ENCODE measurements at places on chromosomes 11 and 22.

- peak overlapping the region; percentile 96 for H3K27ac ChIP-seq
- no peaks in the 10 kb centered on the region for H3K27me3 ChIP-seq
- peaks cover 48% of the 10 kb centered on the region for H3K4me1 ChIP-seq
- H3K4me3 ChIP-seq = peak overlapping the region; percentile 82
Measured at GRCh38 chr22:19942157-19943081, 801 bp upstream of the TXNRD2 start.

DNA sequence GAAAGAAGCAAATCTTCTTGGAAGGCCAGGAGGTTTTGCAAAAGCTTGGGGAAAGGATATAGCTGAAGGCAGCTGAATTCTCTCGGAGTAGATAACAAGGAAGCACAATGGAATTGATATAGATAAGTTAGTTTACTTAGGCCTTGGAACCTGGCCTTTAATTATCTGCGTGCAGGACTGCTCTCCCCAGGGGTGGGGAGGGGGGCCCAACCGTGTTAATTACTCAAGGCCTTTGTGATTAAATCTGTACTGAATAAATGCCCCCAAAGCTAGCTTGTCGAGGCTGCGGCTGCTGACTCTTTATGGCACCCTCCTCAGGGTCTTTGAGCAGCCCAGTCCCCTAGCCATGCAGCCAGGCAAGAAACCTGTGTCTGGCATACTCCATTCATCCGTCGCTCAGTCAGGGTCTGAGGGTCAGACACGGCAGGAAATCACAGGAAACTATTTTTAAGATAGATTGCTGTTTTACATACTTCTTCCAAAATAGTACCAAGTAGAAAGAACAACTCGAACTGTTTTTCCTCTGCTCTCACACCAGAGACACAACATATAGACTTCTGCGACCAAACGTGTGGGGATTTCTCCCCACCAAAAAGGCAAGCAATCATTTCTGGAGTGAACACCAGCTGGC, 36.5 kb downstream of the MS4A2 start:
- H3K4me1 ChIP-seq = no peaks in the 10 kb centered on the region
- no peaks in the 10 kb centered on the region for H3K36me3 ChIP-seq
- DNase-seq = no peak
- H3K27me3 ChIP-seq = no peaks in the 10 kb centered on the region

- no peaks in the 10 kb centered on the region for H3K36me3 ChIP-seq
- no peak for DNase-seq
Measured at GRCh38 chr22:37880668-37881440, 25.2 kb upstream of the MICALL1 start.

GRCh38 chr11:120708511-120709183, 197.1 kb downstream of the GRIK4 start:
- no peak overlapping the region for H3K27ac ChIP-seq
- H3K4me3 ChIP-seq = no peak overlapping the region

DNA sequence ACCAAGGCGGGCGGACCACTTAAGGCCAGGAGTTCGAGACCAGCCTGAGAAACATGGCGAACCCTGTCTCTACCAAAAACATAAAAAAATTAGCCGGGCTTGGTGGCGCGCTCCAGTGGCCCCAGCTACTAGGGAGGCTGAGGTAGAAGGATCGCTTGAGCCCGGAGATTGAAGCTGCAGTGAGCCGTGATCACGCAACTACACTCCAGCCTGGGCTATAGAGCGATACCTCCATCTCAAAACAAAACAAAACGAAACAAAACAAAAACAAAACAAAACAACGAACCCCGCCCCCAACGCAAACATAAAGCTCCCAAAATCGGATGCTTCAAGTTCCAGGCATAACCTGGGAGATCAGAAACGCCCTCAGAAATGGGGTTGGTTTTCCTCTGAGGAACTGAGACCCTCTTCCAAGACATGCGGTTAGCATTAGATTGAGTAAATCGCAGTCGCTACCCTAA, 564 bp downstream of the LRRC51 start:
- H3K27ac ChIP-seq = peak overlapping the region; percentile 98
- no peaks in the 10 kb centered on the region for H3K27me3 ChIP-seq
- no peaks in the 10 kb centered on the region for H3K36me3 ChIP-seq
- H3K4me3 ChIP-seq = peak overlapping the region; percentile 69
- no peak for DNase-seq

DNA sequence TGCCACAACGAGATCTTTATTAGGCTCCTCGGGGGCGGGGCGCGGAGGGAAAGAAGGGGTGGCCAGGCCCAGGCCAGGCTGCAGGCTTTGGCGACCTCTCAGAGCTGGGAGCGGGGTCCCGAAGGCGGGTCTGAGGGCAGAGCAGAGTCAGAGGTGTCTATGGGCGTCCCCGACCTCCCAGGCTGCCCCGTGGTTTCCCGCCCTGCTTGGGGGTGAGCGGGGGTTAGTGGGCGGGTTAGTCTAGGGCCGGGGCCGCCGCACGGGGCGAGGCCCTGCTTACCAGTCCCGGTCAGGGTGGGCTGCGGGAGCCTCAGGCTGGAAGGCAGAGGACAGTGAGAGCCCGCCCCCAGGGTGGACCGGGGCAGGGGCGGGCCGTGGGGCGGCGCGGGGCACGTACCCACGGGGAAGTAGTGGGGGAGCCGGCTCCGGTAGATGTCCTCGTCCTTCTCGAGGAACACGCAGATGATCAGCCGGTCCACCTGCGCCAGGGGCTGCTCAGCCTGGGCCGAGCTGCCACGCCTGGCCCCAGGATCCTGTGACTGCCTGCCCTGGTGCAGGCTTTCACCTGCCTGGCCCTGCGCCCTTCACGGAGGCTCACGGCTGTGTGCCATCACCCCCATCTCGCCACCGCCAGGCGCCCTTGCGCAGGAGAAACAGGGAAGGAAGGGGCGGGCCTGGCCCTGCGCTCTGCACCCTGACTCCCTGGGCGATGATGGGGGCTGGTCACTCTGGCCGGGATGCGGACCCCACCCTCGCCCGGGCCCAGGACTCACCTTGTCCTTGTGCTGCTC, 12.5 kb downstream of the OTUB1 start:
- H3K27ac ChIP-seq = no peak overlapping the region
- no peak overlapping the region for H3K4me3 ChIP-seq
- peaks cover 29% of the 10 kb centered on the region for H3K36me3 ChIP-seq
- peaks cover 28% of the 10 kb centered on the region for H3K4me1 ChIP-seq

GRCh38 chr11:9267680-9268079, 2.5 kb upstream of the DENND5A start:
- H3K27ac ChIP-seq = no peak overlapping the region
- H3K36me3 ChIP-seq = no peaks in the 10 kb centered on the region
- peaks cover 6% of the 10 kb centered on the region for H3K4me1 ChIP-seq
- DNase-seq = no peak

DNA sequence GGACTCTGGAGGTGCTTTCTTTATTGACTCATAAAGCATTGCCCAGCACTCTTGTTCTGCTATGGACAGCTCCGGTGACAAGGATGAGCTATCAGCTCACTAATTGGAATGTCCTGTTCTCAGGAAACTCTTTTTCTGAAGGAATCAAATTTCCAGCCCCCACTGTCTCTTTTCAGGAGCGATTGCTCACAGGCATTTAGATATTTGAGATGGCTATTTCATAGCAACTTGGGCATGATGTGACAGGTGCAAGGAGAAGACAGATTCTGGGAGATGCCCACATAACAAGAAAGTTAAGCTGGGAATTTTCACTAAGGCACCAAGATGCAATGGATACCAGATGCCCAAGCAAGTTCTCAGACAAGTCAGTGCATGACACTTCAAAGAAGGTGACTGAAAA, 123.4 kb upstream of the CSNK2A3 start:
- no peak for DNase-seq
- peaks cover 42% of the 10 kb centered on the region for H3K4me1 ChIP-seq
- peak overlapping the region; percentile 24 for H3K27ac ChIP-seq
- no peaks in the 10 kb centered on the region for H3K36me3 ChIP-seq

DNA sequence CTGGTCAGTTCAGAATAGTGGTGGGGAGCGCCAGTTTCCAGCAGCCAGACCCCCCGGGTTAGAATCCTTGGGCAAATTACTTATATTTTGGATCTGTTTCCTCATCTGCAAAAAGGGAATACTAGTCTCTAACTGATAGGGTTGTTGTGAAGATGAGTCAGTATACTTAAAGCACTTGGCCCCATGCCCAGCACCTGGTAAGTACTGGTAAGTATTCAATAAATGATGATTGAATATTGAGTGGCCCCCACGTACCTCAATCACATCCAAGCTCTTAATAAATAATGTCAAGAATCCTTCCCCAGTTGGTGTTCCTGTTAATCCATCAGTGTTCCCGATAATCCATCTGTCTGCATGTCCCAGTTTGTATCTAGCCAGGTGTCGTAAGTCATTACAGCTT, 12.1 kb downstream of the ACP2 start:
- no peak overlapping the region for H3K4me3 ChIP-seq
- H3K27ac ChIP-seq = no peak overlapping the region
- H3K4me1 ChIP-seq = no peaks in the 10 kb centered on the region
- no peaks in the 10 kb centered on the region for H3K36me3 ChIP-seq
- no peaks in the 10 kb centered on the region for H3K27me3 ChIP-seq

DNA sequence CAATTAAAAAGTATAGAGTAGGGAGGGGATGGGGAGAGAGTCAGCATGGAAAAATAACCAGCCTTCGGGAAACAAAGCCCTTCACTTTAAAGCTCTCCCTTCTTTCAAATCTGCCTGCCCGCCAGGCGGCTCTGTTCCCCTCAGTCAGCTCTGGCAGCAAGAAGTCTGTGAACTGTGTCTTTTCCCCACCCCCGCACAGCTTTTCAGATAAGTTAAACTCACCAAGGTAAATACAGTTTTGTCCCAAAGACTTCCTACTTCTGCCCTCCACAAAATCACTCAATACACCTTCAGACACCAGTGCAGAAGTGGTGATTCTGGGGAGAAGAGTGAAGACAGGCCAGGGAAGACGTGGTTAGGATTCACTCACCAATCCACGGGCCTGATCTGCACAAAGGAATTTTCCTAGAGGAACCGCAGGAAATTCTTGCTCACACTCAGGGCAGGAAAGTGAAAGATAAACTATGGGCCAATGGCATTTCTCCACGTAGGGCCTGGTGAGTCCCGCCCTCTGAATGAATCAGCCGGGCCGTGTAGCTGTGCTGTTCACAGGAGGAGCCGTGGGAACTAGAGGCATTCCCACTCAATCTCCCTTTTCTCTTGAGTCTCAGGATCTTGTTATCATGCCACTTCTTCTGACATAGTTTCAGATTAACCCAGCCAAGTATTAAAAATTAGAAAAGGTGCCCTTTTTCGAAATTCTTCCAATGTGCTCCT, at the start of gene TRIM5:
Gene TRIM5, minus strand, starts transcription at position 429 of the 717 bp plus-strand sequence. CDS start 4,897 bp downstream, outside the sequence.
- peak within 1 kb of the TSS; percentile 88 for H3K27ac ChIP-seq
- H3K27me3 ChIP-seq = no peaks in the 10 kb centered on the region
- peak within 1 kb of the TSS; percentile 57 for H3K4me3 ChIP-seq
- H3K4me1 ChIP-seq = peaks cover 19% of the 10 kb centered on the region
- DNase-seq = peak; percentile 67
- no peaks in the 10 kb centered on the region for H3K36me3 ChIP-seq

GRCh38 chr22:30113494-30113893, 33.2 kb downstream of the HORMAD2 start:
- H3K4me3 ChIP-seq = no peak overlapping the region
- no peaks in the 10 kb centered on the region for H3K36me3 ChIP-seq
- no peaks in the 10 kb centered on the region for H3K27me3 ChIP-seq
- no peak overlapping the region for H3K27ac ChIP-seq

DNA sequence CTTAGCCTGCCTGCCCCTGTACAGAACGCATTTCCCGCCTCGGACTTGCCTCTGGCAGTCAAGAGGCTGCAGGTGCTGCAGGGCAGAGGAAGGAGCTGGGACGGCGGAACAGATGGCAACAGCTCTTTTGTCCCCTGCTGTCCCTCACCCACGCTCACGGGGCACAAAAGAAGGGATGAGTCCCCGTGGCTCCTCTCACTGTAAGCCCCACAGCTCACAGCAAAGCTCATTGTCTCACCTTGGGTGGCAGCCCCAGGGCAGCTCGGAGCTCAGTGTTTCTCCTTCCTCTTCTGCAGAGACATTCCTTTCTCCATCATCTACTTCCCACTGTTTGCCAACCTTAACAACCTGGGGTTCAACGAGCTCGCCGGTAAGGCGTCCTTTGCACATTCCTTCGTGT, 24.3 kb downstream of the SLC25A18 start:
- no peak overlapping the region for H3K27ac ChIP-seq
- no peak for DNase-seq
- no peak overlapping the region for H3K4me3 ChIP-seq

GRCh38 chr11:113305440-113306336, 8.7 kb upstream of the TTC12 start:
- no peaks in the 10 kb centered on the region for H3K4me1 ChIP-seq
- no peak overlapping the region for H3K27ac ChIP-seq
- peak; percentile 69 for DNase-seq
- no peak overlapping the region for H3K4me3 ChIP-seq
- H3K36me3 ChIP-seq = no peaks in the 10 kb centered on the region
- H3K27me3 ChIP-seq = no peaks in the 10 kb centered on the region
